ENCODE measurements at places on chromosomes 5 and 9. TPM values are rescaled to one million over a fixed set of nuclear protein-coding genes. Genes with fewer than 3 reads are reported as not detected.

DNA sequence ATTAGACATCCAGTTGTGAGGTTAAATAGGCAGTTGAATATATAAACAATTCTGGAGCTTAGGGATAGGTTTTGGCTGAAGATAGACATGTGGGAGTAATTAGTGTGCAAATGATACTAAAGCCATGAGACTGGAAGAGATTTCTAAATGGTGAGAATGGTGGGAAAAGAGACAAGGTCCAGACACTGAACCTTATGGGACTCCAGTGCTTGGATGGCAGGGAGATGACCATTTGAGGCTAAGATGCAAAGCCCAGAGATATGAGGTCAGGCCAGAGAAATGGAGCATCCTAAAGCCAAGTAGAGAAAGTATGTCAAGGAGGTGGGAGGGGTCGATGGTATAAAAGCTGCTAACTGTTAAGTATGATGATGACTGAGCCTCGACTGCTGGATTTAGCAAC is 115.6 kb downstream of the SEMA5A start:
- peak; percentile 42 for DNase-seq

DNA sequence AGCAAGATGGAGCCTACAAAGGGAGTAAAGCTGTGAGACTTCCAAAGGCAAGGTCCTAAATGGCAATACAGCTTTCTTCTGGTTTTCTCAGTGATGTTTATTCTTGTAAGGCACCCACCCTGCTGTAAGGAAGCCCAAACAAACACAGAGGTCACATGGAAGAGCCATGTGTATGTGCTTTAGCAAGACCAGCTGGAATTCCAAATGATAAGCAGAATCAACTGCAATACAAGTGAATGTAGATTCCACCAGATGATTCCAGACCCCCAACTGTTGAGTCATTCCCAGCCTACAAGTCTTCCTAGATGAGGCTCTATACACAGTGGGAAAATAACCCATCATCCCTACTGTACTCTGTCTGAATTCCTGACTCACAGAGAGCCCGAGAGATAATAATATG is 122.8 kb downstream of the DEPDC1B start:
- no peak for DNase-seq

DNA sequence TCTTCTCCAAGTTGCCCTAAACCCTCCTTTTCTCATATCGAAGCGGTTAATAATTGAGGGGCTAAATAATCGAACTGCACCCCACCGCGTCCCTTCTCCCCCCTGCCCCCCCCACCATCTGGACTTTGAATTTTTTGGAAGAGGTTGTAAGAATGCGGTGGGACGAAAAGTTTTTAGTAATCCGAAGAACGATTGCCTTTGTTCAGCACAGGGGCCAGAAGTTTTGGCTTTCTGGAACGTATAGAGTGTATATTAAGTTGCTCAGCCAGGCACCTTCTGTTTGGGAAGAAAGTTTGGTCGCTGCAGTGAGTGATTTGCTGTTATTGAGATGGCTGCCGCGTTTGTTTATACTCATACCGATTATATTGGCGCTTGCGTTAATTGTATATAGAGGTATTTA is 518 bp downstream of the ERBIN start:
- DNase-seq, result no peak

DNA sequence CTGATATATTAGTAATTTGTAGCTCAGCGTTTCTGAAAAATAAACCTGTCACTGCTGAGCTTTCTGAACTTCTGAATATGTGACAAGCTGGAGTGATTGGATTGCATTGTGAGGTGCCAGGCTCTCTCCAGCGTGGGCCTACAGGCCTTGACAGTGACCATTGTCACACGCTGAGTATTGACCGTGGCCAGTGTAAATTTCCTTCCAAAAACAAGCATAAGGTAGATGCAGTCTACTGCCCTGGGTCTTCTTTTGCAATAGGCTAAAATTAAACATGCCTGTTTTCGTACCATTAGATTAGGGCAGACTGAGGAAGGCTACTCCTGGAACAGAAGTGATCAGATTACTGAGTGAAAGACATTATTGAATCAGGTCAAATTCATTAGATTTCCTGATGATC is 60.2 kb downstream of the SPEF2 start:
- no peak for DNase-seq

The CXCL14 gene
- 2.1 TPM for total RNA-seq

Data from esophagus muscularis mucosa (tissue), 4 donors.